ENCODE measurements at places on chromosomes 1 and 21.

- no peak for DNase-seq
Measured at GRCh38 chr1:180231936-180232335, 1.9 kb downstream of the LHX4 start.

GRCh38 chr1:184262109-184262508 lies 124.7 kb upstream of the C1orf21 start:
- DNase-seq = no peak

GRCh38 chr1:162056043-162056442 lies 13.4 kb upstream of the NOS1AP start:
- peak; percentile 75 for DNase-seq

GRCh38 chr1:93483606-93484005 lies 35.7 kb downstream of the FNBP1L start:
- DNase-seq = no peak

DNA sequence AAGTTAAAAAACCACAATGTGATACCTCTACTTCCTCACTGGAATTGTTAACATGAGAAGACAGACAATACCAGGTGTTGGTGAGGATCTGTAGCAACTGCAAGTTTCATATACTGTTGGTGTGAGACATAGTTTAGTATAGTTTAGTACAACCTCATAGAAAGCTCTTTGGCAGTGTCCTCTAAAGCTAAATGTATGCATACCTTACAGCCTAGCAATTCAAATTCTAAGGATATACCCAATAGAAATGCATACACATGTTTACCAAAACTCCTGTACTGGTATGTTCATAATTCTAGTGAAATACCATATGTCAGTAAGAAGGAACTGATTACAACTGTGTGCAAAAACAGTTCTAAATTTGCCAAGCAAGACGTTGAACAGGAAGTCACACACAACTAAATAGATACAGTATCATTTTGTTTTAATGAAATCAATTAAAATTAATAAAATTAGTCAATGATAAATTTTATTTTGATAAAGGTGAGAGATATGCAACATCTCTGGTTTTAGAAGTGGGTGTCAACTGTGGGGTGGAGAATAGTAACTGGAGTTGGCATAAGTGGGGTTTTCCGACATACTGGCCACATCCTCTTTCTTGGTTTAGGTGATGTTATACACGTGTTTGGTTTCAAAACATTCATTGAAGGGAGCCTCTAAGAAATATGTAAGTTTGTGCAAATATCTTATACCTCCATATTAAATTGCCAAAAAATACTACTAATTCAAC lies 450.7 kb downstream of the PTPRC start:
- peak; percentile 56 for DNase-seq

- peak; percentile 16 for DNase-seq
Measured at GRCh38 chr1:171801487-171801891, 20.0 kb downstream of the METTL13 start.

GRCh38 chr1:38973659-38974437 lies 17.2 kb upstream of the AKIRIN1 start:
- DNase-seq = no peak

GRCh38 chr1:38041936-38042834 lies 4.4 kb downstream of the POU3F1 start:
- no peak for DNase-seq

DNA sequence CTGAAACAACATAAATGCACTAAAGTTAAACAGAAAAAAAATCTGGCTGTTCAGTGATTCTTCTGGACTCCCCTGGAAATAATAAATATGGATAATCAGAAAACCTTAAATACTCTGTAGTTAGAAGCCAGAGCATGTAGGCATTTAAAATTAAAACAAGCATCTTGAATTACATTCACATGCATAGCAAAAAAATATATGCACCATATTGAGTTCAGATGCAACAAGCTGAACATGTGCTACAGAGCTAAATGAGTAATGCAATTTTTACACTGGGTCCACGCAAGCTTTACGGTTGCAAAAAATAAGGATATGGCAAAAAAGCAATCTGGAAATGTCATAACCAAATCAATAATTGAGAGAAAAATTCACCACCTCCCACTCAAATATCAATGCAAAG lies 11.5 kb upstream of the KCNT2 start:
- no peak for DNase-seq

- DNase-seq = no peak
Measured at GRCh38 chr1:244863491-244864252, 671 bp downstream of the HNRNPU start.

- DNase-seq = no peak
Measured at GRCh38 chr1:93450321-93450720, 2.4 kb downstream of the FNBP1L start.

DNA sequence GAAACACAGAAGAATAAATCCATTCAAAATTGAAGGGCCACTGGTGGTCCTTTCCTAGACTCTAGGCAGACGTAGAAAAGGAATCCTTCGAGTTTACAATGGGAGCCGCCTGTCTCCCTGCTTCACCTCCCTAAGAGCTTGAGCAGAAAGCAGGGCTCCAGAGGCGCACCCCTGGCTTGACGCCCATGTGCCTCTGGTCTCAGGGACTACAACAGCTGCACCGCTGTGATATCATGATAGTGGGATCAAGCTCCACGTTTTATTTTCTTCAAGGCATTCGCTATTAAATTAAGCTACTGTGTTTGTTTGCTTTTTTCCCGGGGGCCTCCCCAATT lies 403 bp upstream of the C1orf122 start:
- no peak for DNase-seq

- DNase-seq = no peak
Measured at GRCh38 chr21:46148106-46148505, 7.3 kb downstream of the FTCD start.

- no peak for DNase-seq
Measured at GRCh38 chr21:25584833-25585676, 22.2 kb downstream of the MRPL39 start.

DNA sequence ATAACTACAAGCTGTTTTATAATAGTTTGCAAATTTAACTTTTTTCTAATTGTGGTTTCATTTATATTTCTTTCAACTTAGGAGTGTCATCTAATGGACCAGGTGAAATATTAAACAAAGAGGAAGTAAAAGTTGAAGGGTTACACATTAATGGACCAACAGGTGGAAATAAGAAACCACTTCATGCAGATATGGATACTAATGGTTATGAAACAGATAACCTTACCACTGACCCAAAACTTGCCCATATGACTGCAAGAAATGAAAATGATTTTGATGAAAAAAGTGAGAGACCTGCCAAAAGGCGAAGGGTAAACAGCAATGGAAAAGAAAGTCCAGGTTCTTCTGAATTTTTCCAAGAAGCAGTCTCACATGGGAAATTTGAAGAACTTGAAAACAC lies 59.7 kb downstream of the MIER1 start:
- no peak for DNase-seq

DNA sequence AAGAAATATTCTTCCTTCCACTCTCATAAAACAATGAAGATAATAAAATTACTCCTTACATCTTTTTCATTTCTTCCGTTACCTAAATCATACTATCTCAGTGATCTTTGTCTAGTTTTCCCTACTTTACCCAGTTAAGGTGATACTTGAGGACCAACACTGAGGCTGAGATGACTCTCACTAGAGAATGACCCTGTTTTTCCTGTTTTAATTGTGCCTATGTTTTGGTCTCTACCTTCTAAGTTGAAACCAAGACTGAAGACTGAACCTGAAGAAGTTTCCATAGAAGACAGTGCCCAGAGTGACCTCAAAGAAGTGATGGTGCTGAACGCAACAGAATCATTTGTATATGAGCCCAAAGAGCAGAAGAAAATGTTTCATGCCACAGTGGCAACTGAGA lies 25.1 kb downstream of the AIM2 start:
- DNase-seq = no peak

DNA sequence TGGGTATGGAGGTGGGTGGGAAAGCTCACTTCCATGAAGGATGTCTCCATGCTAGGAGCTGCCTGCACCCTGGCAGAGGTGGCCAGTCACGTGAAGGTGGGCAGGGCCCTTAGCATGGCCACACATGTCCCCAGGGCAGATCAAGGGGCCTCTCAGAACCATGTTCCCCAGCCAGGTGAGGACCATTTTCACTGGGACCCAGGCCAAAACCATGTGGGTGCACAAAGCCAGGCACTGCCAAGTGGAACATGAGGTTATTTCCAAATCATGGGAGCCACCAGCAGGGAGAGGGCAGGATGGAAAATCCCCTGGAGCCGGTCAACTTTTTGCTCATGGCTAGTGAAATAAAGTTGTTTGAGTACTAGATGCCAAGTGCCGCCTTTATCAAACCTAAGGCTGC lies 9.7 kb downstream of the ZNF692 start:
- no peak for DNase-seq

- DNase-seq = peak; percentile 62
Measured at GRCh38 chr21:43645136-43645891, 14.0 kb downstream of the HSF2BP start.

GRCh38 chr1:97680894-97681293 lies 239.9 kb downstream of the DPYD start:
- DNase-seq = no peak

GRCh38 chr21:44681861-44682579 lies at the start of gene KRTAP12-1:
TSS of gene KRTAP12-1 (minus strand) at chr21:44682163. CDS start at chr21:44682123, 40 bp downstream.
- no peak for DNase-seq

- DNase-seq = no peak
Measured at GRCh38 chr1:94045465-94046056, 75.4 kb downstream of the ABCA4 start.

GRCh38 chr1:109761227-109762038 lies 2.3 kb downstream of the EPS8L3 start:
- DNase-seq = no peak

- no peak for DNase-seq
Measured at GRCh38 chr1:43754892-43755291, 47.6 kb downstream of the ST3GAL3 start.

- peak; percentile 57 for DNase-seq
Measured at GRCh38 chr1:12157366-12158231, 9.2 kb upstream of the TNFRSF1B start.

GRCh38 chr1:64171797-64172281 lies 31.6 kb upstream of the UBE2U start:
- DNase-seq = peak; percentile 90

- DNase-seq = no peak
Measured at GRCh38 chr1:19393046-19393445, 80.9 kb downstream of the SLC66A1 start.

DNA sequence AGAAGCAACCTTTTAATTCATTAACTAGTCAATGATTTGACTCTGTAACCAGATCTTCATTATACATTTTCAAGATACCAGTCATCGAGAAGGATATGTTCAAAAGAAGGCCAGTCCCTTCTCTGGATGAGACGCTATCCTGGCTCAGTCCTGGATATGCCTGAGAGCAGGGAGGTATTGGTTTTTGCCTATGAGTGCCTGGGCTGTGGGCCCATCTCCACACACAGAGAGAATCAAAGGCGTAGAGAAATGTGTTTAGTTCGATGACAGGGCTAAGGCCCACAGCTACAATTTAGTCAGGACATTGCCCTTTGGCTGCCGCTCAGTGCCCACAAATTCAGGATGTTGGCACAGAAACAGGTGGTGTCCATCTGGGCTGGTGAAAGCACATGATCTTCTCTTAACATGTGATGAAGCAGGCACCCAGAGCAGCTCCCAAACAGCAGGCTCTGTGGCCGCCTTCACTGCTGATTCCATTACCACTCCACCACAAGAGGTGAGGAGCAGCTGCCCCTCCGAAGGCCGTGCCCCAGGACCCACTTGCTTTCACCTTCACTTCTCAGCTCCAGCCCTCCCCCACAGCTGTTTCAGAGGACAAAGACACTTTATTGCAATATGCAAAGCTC lies 24.7 kb downstream of the ACKR1 start:
- DNase-seq = no peak

DNA sequence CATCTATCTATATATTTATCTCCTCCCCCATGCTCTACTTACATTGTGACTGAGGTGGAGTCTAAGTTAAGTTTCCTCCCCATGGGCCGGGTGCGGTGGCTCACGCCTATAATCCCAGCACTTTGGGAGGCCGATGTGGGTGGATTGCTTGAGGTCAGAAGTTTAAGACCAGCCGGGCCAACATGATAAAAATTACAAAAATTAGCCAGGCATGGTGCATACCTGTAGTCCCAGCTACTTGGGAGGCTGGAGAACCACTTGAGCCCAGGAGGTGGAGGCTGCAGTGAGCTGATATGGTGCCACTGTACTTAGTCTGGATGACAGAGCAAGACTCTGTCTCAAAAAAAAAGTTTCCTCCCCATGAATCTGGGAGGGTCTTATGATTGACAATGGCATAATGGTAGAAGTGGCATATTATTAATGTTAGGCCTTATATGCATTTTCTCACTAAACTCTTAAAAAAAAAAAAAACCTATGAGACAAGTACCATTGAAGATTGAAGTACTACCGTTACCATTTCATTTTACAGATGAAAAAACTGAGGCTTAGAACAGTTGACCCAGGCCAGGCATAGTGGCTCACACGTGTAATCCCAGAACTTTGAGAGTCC lies 11.2 kb downstream of the F11R start:
- DNase-seq = no peak

DNA sequence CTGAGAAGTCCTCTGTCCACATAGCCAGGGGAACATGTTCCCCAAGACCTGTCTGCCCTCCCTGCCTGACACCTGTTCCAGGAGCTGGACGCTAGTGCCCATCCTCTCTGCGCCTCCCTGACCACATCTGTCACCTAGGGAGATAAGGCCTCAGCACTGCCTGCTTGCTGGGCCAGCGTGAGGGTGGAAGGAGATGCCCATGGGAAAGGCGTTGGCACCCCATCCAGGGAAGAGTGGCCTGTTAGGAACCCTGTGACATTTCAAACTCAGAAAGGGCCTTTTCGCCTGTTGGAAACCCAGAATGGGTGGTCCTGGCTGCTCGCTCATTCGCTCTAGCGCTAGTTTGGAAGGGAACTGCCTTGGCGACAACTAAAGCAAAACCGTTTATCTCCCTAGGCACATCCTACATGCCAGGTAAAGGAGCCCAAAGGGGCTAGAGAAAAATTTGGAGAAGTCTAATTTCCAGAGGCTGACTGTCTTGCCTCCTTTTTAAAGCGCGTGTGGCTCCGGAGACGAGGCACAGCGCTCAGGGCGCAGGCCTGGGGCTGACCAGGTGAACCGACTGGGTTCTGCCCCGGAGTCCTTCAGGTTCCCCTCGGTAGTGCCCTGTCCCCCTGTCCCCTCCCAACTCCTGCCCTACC lies 410 bp downstream of the ACTA1 start:
- DNase-seq = no peak

- no peak for DNase-seq
Measured at GRCh38 chr1:161985301-161985822, 38.3 kb downstream of the OLFML2B start.

DNA sequence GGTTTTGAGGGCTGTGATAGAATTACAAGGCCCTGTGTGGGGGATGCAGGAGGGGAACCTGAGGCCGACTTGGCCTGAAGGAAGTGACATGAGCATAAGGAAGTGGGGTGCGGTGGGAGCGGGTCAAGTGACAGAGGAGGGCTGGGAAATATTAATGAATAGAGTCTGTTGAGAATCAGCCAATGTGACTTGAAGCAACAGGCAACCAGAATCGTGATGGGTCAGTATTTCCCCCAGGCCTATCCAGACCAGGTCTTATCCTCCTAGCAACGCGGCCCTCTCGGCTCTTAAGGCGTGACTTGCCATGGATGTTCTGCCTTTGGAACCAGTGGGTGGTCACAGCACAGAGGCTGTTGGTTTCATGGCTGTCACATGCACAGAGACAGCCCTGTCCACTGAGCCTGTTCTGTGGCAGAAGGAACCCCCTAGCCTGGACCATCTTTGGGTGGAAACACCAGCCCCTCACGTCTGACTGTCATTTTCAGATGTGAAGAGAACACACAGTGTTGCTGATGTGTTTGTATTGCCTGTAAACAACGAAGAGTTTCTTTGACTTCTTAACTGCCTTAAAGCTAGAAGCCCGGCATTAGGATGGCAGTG lies 468.8 kb downstream of the CAMTA1 start:
- no peak for DNase-seq

Measured in AML-193 (cell line).